ENCODE measurements at places on chromosomes 5 and 9.
A peak's percentile ranks its signal among the peaks of the same experiment; 100 is the strongest.

- DNase-seq, result no peak
Observed at GRCh38 chr9:22102146-22103053, 93.3 kb upstream of the CDKN2B start.

DNA sequence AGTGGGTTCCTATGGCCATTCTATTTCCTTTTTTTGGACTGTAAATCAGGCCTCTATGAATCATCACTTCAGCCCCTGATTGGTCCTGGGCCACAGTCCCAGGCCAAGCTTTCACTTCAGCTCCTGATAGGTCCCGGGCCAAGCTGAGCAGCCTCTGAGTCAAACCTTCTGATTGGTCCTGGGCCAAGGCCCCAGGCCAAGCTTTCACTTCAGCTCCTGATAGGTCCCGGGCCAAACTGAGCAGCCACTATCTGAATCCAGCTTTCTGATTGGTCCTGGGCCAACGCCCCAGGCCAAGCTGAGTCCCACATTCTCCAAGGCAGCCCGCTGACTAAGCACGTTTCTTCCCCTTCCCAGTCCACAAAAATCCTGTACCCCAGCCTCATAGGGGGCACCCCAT lies 1972.9 kb upstream of the ACO1 start:
- no peak for DNase-seq

DNA sequence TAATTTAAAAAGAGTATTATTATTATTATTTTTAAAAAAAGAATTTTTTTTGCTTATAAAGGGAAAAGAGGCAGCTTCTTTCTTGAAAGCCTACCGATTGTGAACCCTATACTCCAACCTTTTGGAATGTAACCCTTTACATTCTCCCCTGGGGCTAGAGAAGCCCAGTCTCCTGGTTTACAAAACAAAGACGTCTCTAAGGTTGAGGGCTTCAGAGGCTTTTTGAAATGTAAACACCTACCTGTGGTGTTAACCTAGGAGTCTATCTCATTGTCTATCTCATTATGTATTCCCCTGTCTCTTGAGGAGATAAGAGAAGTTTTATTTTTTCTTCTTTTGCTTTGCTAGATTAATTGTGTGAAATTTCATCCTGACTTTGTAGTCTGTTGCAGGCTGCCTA lies 4.7 kb downstream of the TNFSF8 start:
- no peak for DNase-seq

GRCh38 chr5:773517-774264 lies 10.8 kb downstream of the ZDHHC11B start:
- no peak for DNase-seq

- no peak for DNase-seq
Observed at GRCh38 chr5:178350361-178351220, 118.0 kb upstream of the PHYKPL start.

- DNase-seq, result no peak
Observed at GRCh38 chr9:107614765-107615164, 125.2 kb upstream of the KLF4 start.

- no peak for DNase-seq
Observed at GRCh38 chr5:90174236-90174635, 235.3 kb downstream of the CETN3 start.

- DNase-seq, result no peak
Observed at GRCh38 chr5:107805824-107806223, 135.1 kb upstream of the EFNA5 start.

DNA sequence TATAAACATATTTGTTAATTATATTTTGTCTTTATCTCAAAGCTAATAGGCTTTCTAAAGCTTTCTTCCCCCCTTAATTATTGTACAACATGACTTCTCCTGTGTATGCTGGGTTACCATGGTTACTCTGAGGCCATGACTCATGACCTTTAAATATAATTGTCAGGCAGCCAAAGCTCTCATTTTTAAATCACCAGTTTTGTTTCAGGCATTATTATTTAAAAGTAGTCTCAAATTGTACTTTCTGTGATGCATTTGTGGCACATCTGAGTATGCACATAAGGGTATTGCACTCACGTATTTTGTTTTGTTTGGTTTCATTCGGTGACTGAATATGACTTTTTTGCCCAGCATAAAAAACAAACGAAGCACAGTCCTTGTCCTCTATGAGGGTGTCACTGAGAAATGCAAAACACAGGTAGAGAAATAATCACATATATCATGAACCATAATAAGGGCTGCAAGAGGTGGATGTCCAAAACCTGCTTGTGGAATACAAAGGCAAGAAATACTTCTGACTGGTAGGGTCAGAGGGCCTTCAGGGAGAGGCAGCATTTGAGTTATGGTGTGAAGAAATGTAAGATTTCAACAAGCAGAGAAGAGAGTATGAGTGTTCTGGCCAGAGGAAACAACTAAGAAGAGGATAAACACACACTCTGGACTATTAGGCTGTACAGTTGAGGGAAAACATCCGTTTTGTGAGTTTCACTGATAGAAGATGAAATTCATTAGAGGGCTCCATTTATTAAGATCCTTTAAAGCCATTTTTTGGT lies 2.1 kb downstream of the CCDC192 start:
- no peak for DNase-seq

GRCh38 chr5:62305715-62306322 lies at the start of gene KIF2A:
Gene KIF2A (plus strand): TSS chr5:62306206. CDS start chr5:62306473, 267 bp downstream.
- peak; percentile 82 for DNase-seq

GRCh38 chr5:63263411-63263810 lies 684.8 kb downstream of the LRRC70 start:
- DNase-seq, result no peak

DNA sequence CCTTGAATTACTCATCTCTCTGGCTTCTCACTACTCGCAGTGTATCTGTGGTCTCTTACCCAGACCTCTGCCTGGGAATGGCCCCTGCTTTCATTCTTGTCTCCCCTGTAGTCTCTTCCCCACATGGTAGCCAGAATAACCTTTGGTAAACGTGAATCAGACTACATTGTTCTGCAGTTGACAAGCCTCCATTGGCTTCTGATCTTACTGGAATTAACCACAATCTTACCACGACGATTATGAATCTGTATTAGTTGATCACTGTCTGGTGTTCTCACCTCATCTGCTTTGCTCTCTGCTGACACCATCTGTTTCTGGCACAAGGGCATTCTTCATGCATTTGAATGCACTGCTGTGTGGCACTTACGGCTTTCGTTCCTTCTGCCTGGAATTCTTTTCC lies 781.2 kb downstream of the MTRR start:
- DNase-seq, result no peak

- DNase-seq, result no peak
Observed at GRCh38 chr9:36401164-36401740, 1.2 kb upstream of the RNF38 start.

DNA sequence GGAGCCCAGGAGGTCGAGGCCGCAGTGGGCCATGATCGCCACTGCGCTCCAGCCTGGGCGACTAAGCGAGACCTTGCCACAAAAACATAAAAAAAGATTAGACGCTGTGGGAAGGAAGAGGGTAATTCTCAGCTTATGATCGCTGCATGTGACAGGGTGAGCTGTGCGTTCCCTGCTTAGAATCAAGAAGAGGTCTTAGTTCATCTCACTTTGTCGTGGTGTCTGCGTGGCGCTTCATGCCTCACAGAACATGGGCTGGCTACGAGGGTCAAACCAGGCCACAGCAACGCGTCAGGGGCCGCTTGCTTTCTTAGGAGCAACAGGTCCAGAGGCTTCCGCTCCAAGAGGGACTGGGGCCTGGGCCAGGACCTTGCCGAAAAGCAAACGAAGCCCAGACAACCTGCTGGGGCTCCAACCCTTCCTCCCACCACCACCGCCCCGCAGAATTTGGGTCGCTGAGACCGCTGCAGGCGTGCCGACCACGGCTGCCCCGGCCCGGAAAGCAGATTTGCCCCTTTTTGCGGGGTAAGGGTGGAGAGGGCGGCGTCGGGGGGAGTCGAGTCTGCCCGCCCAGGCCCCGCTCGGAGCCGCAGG lies 10.0 kb upstream of the GRIN1 start:
- no peak for DNase-seq

DNA sequence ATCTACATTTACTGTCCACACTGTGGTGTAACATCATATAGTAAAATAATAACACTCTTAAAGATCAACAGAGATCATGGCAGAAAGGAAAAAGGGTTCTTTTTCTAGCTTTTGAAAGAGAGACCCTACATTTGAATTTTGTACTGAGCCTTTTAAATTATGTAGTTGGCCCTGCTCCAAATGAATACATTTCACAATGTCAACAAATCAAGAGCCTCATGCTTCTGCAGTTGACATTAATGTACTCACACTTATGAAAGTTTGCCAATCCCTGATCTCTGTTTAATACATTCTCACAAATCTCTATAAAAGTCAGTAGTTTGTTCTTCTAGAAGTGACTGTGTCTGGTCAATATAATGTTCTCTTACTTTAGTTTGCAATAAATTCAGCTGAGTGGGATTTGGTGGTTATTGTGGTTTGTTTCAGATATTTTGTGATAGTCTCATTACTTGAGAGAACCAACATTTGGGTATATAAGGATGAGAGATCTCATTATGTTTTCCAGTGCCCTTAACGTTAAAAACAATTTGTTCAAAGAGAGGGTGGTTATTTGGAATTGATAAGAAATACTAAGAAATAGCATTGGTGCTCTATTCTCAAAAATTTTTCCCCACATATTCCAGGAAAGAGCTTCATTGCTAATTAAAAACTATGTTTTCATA lies 277.8 kb upstream of the FTMT start:
- no peak for DNase-seq

DNA sequence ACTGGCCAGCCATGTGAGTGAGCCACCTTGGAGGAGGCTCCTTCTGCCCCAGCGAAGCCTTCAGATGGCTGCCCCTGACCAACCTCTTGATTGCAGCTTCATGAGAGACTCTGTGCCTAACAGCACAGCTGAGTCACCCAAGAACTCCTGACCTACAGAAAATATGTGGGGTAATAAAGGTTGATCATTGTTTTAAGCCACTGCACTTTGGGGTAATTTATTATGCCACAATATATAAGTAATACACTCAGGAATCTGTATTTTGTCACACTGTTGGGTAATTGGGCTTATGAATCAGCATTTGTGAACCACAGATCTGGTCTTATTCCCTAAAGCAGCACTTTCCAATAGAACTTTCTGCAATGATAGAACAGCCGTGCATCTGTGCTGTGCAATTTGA lies 24.4 kb upstream of the VDAC1 start:
- no peak for DNase-seq
